ENCODE measurements at places on chromosomes 11 and 22. TPM values are rescaled to one million over a fixed set of nuclear protein-coding genes. Genes with fewer than 3 reads are reported as not detected.

- peaks cover 14% of the 10 kb centered on the region for H3K36me3 ChIP-seq
- no peak overlapping the region for H3K27ac ChIP-seq
- H3K4me1 ChIP-seq: no peaks in the 10 kb centered on the region
- DNase-seq: no peak
- H3K27me3 ChIP-seq: no peaks in the 10 kb centered on the region
These were observed 78.5 kb downstream of the RDX start for GRCh38 chr11:110217936-110218335.

DNA sequence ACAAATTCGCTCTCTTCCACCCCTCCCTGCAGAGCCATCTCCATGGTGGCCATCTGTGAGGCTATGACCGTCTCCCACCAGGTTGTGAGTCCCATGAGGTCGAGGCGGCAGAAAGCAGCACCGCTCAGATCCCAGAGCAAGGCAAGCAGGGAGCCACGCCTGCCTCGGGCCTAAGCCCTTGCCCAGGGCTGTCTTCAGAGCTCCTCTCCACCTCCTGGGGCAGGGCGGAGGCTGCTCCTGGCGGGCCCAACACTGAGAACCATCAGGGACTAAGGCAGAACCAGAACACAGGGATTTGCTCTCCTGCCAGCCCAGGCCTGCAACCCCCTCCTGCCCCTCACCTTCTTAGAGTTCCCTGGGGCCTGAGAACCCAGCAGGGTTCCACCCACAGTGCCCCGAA lies 80.9 kb upstream of the WNT11 start:
- H3K36me3 ChIP-seq: no peaks in the 10 kb centered on the region
- no peaks in the 10 kb centered on the region for H3K27me3 ChIP-seq
- H3K27ac ChIP-seq: no peak overlapping the region
- DNase-seq: no peak
- no peaks in the 10 kb centered on the region for H3K4me1 ChIP-seq

DNA sequence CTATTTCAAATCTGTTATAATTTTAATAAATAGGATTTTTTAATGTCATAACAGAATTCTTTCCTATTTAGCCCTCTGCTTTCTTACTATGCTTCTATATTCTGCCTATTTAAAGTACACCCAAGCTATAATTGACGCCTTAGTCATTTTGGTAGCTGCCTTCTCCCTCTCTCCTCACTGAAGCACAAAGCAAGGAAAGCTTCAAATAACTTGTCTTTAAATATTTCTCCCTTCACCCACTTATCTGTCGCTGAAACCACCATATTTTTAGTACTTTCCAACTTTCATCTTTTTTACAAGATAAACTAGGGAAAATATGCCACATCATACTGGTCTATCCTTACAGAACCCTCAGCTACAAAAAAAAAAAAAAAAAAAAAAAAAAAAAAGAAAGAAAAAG lies 127.9 kb downstream of the ENTHD1 start:
- no peak overlapping the region for H3K27ac ChIP-seq
- H3K36me3 ChIP-seq: no peaks in the 10 kb centered on the region
- peaks cover 66% of the 10 kb centered on the region for H3K27me3 ChIP-seq
- DNase-seq: no peak
- H3K4me1 ChIP-seq: no peaks in the 10 kb centered on the region
- no peak overlapping the region for H3K4me3 ChIP-seq

DNA sequence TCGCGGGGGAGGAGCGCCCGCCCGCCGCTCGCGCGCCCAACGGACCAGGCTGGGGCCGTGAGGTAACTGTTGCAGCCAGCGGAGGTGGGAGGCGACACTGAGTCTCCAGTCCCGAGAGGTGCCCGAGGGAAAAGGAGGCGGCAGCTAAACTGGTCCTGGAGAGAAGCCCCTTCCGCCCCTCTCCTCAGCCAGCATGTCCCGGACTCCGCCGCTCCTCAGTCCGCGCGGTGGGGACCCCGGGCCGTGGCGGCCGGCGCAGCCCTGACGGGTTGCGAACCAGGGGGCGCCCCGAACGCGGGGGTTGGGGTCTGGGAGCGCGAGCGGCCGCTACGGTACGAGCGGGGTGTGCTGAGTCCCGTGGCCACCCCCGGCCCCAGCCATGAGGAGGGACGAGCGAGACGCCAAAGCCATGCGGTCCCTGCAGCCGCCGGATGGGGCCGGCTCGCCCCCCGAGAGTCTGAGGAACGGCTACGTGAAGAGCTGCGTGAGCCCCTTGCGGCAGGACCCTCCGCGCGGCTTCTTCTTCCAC lies at the start of gene PDE3B:
Gene PDE3B, plus strand, starts transcription at position 108 of the 529 bp plus-strand sequence. Its CDS starts 272 bp downstream, at position 380.
- H3K4me1 ChIP-seq: peaks cover 7% of the 10 kb centered on the region
- H3K27ac ChIP-seq: no peak within 1 kb of the TSS
- DNase-seq: peak; percentile 66

DNA sequence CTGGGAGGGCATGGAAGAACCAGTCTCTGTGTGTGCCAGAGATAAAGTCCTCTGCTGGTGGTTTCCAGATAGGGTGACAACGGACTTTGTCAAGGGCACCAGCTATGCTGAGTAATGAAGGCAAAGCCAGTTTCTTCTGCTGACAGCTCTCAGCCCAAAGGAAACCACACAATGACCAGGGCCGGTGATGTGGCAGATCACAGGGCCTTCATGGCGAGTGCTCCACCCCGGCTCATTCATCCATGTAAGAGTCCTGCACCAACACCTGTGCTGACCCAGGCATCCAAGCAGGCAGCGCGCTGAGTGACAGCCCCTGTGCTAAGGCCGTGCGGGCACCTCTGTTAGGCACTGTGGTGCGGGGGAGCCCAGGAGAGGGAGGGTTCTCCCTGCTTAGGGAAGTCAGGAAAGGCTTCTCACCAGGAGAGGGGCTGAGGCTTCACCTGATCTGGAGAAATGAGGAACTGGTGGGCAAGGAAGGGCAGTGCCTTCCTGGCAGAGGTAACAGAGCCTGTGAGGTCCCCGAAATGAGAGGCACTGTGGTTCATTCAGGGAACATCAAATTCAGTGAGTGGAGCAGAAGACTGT lies 33.8 kb downstream of the TP53I11 start:
- H3K27me3 ChIP-seq: no peaks in the 10 kb centered on the region
- H3K4me1 ChIP-seq: peaks cover 3% of the 10 kb centered on the region
- DNase-seq: no peak
- no peak overlapping the region for H3K27ac ChIP-seq

DNA sequence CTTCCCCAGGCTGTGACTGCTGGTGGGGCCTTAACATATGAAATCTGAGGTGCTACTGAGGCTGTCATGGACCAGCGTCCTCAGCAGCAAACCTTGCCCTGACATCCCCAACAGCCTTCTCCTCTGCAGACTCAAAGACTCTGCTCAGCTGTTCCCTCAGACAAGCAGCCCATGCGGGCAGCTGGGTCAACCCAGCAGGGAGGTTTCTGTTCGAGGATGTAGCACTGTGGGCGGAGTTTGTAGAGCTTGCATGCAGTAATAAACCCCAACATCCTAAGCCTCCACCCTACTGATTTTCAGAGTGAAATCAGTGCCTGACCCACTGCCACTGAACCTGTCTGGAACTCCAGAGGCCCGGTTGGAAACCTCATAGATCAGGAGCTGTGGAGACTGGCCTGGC lies 88.8 kb upstream of the XKR3 start:
- H3K4me1 ChIP-seq: no peaks in the 10 kb centered on the region
- no peak overlapping the region for H3K27ac ChIP-seq
- no peaks in the 10 kb centered on the region for H3K36me3 ChIP-seq
- DNase-seq: no peak
- H3K4me3 ChIP-seq: no peak overlapping the region

DNA sequence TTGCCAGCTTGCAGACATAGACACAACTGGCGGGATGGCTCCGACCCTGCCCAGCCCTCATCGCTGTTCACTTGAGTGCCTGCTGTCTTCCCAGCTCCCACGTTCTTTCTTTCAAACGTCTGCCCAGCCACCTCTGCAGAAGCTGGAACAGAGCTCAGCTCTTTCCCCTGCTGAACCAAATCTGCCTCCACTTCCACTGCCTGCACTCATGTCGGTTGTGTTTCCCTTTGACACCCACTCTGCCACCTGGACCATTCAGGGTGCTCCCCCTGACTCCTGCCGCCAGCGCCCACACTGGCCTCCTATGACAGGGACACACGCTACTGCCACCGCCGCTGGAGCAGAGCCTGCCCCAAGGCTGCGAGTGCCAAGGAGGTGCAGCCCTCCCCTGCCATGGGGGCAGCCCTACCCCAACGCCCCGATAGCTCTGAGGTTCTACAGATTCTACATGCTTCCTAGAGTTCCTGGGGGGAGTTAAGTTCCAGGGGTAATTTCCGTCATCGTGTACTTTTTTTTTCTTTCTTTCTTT lies 37.9 kb downstream of the TST start:
- DNase-seq: no peak
- no peaks in the 10 kb centered on the region for H3K4me1 ChIP-seq
- H3K27ac ChIP-seq: no peak overlapping the region
- no peak overlapping the region for H3K4me3 ChIP-seq

The TCIRG1 gene
- total RNA-seq: 18.4 TPM

The ZBTB16 gene
- 14.1 TPM for total RNA-seq

The PANX3 gene
- total RNA-seq: not detected

The TMPRSS6 gene
- total RNA-seq: not detected

All from A673 (cell line).